ENCODE measurements at places on chromosomes 1 and 21.

DNA sequence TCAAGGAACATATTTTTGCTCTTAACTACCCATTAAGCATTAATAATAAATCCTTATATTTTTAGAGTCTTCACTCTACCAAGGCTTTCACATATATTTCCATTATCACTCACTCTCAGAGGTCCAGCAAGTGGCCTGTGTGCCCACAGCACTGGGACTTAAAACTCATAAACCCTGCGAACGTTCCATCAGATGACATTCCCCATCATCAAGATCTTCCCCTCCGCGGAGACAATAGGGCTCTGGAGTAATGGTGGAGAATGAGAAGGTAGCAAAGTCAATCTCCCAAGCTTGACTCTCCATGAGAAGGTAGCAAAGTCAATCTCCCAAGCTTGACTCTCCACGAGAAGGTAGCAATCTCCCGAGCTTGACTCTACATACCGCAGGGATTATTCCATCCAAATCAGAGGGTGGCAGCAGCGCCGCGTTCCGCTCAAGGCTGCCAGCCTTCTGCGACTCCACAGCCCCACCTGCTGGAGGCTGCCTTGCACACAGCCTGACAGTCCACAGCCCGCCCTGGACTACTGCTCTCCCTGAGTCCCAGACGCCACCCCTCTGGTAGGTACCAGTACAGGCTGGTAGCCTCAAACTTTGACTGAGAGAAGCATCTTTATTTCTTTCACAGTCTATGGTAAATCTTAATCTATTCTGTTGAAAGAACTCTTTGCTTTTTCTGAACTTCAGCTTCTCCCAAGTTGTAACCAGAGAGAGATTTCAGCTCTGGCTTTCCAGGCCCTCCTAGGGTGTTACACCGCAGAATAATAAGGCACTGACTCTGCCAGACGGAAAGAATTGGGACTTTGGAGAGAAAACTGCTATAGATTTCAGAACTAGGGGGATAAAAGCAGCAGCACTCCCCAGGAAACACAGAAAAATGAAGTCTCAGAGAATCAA, 26.4 kb upstream of the CTTNBP2NL start:
- DNase-seq: peak; percentile 89

- no peak for DNase-seq
Measured at GRCh38 chr1:82634266-82634665, 833.5 kb downstream of the ADGRL2 start.

DNA sequence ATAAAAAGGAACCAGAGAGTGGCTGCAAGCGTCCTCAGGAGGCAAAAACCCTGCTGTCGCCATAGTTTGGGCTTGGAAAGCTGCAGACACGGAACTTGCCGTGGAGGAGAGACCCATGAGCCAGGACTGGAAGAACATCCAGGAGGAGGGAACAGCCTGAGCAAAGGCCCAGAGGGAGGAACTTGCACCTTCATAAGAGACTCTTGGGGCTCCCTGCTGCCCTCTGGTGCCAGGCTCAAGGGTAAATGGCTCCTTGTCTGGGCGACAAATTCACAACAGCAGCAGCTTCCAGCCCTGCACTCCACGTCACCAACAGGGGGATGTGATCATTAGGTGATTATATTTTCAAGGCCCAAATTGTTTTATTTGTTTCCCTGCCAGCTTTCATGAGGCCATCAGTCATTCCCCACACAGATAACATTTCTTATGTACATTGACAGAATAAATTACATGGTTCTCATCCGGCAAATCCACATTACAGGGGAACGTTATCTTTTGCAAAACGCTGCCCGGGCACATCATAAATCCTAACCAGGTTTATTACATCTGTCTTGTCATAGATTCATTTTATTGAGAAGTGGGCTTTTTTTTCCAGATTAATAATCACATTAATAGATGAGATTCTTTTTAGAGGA, 143.0 kb upstream of the GRIK3 start:
- peak; percentile 66 for DNase-seq

GRCh38 chr1:2258996-2259395, 30.9 kb downstream of the SKI start:
- no peak for DNase-seq

DNA sequence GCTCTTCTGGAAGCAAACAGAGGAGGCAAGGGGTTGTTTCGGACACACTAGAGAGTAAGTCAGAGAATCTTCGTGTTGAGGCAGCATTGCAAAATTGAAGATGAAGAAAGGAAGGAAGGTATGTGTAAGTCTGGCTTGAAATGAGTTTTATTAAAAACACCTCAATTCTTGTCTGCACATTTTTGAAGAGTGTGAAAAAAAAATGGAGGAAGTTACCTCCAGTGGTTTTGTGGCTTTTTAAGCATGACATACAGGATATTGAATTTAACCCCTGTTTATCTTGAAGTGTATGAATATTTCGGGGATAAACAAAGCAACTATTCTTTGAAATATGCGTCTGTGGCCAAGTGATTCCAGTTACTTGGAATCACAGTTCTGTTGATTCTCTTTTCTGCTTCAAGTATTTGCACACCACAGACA, 203.2 kb upstream of the SGIP1 start:
- DNase-seq: no peak

GRCh38 chr1:225277445-225277844, 150.4 kb downstream of the LBR start:
- DNase-seq: no peak

Measured in iPS-NIHi11 (cell line).